Bronchus fibroblast of lung (primary cell): ENCODE measurements at places on chromosomes 2 and 18. TPM values are rescaled to one million over a fixed set of nuclear protein-coding genes. Genes with fewer than 3 reads are reported as not detected.

Gene C2orf78
- not detected in 2 replicates for total RNA-seq

Gene UGT1A4
- not detected in 2 replicates for total RNA-seq

Gene CAPN13
- total RNA-seq = not detected in 2 replicates

Gene SETBP1
- total RNA-seq = 0.67 and 0.74 TPM in 2 replicates

Gene EPAS1
- 13.2 and 23.0 TPM in 2 replicates for total RNA-seq

Gene SLC35G4
- not detected in 2 replicates for total RNA-seq

Gene CETN1
- not detected in 2 replicates for total RNA-seq

Gene DOK1
- total RNA-seq = 20.1 and 23.0 TPM in 2 replicates

Gene RGPD4
- total RNA-seq = not detected in 2 replicates

Gene RNF152
- 1.8 and 1.9 TPM in 2 replicates for total RNA-seq

Gene HOXD13
- total RNA-seq = not detected in 2 replicates

Gene INHA
- total RNA-seq = not detected in 2 replicates

Gene CCDC195
- not detected in 2 replicates for total RNA-seq

Gene SGPP2
- 0.17 TPM in 1 of 2 replicates, not detected in the other for total RNA-seq

Gene MBP
- 3.2 and 3.4 TPM in 2 replicates for total RNA-seq

Gene SLC8A1
- 11.9 and 15.0 TPM in 2 replicates for total RNA-seq

Gene STPG4
- not detected in 2 replicates for total RNA-seq

Gene TDRD15
- total RNA-seq = not detected in 2 replicates

Gene LINC00305
- total RNA-seq = not detected in 2 replicates

Gene CD8B
- not detected in 2 replicates for total RNA-seq

Gene LIPT1
- 2.1 and 8.7 TPM in 2 replicates for total RNA-seq

Gene COBLL1
- 0.67 and 0.74 TPM in 2 replicates for total RNA-seq
